ENCODE measurements at places on chromosomes 5 and 9.

GRCh38 chr9:130933114-130934046 is 5.7 kb downstream of the FIBCD1 start:
- DNase-seq = peak; percentile 47

DNA sequence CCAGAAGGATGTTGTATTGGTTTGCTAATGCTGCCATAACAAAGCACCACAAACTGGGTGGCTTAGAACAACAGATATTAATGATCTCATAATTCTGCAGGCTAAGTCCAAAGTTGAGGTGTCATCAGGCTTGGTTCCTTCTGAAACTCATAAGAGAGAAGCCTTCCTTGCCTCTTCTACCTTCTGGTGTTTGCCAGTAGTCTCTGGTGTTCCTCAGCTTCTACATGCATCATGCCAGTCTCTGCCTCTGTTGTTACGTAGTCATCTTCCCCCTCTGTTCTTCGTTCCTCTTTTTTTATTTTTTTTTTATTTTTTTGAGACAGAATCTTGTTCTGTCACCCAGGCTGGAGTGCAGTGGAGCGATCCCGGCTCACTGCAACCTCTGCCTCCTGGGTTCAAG is 61.8 kb downstream of the LRRC70 start:
- DNase-seq = no peak

GRCh38 chr5:169394371-169394770 is 93.4 kb upstream of the SLIT3 start:
- no peak for DNase-seq

DNA sequence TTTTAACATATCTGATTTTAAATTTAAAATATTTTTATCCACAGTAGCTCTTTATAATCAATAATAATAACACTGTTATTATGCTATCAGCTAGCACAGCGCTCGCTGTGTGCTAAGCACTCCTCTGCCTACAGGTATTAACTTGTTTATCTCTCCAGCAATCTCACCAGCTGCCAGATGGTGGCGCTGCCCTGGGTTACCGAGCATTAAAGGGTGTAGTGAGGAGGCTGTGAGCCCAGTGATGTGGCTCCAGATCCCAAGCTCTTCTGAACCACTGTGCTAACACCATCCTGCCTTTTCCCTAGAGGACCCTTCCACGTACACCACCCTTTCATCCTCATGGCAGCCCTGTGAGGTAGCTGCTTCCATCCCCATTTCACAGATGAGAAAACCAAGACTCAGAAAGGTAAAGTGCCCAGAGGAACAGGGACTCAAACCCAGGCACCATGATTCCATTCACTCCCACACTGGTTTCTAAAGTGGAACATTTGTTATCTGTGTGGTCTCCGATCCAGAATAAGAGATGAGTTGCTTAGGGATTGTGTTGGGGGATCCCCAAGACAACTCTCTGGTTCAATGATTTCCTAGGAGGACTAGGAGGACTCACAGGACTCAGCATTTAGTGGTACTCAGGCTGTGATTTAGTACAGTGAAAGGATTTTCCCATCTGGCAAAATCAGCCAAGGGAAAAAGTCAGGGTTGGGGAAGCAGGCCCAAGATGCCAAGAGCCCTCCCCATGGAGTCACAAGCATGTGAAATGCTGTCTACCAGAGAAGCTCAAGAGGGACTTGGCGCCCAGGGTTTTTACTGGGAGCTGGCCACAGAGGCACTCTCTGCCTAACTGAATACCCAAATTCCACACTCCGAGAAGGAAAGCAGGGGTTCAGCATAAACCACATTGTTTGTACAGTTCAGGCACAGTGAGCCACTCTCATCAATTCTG is 7.0 kb downstream of the IGFBPL1 start:
- DNase-seq = no peak

GRCh38 chr9:72894342-72894741 is 58.5 kb downstream of the ALDH1A1 start:
- no peak for DNase-seq

DNA sequence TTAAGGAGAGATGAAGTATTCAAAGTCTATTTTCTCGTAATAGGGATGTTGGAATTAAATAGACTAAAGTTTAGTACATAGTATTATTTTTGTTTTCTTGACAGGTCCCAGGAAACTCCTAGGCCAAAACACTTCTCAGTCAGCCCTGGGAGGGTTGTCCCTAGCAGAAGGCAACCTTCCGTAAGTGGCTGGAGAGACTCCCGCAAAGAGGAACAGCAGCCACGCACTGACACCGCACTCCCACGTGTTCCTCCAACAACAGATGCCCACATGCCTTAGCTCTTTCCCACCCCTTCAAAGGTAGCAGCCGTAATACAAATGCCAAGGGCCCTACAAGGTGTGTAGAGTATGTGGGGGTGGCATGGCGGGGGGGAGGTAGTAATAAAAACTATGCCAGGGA is 28.4 kb downstream of the PCDHGC5 start:
- DNase-seq = no peak

DNA sequence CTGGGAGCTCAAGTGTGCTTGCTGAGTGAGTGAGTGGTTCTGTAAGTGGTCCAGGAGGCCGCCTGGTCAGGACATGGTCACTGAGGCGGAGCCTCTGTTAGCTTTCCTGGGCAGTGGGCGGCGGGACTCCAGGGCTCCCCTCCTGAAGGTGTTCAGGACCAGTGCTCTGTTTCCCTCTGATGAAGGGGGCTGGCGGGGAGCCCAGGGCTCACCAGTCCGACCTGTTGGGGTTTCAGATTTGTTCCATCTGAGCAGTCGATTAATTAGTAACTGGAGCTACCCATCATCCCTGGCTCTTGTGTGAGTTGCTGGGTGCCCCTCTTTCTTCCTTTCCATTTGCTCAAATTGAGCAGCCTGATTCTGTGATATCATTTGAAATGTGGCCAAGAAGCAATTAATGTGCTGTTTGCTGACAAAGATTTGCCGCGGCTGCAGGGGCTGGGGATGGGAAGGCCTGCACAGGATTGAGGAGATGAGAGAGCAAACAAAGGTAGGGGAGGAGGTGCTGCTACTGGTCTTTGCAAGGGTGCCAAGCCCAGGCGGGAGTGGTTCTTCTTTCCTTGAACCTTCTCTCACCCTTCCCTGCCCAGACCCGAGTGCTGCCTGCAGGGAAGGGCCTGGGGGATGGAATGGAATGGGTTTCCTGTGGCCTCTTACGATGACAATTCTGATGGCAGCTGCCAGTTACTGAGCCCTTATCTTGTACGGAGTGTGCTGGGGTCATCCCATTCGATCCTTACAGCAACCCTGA is 92.8 kb upstream of the PITX1 start:
- no peak for DNase-seq

GRCh38 chr5:10520706-10521105 is 43.2 kb upstream of the ANKRD33B start:
- DNase-seq = no peak

All from foreskin keratinocyte (primary cell).